ENCODE measurements at places on chromosomes 2 and 18.

GRCh38 chr18:27797484-27797883 lies 379.4 kb downstream of the CDH2 start:
- peak; percentile 41 for DNase-seq

DNA sequence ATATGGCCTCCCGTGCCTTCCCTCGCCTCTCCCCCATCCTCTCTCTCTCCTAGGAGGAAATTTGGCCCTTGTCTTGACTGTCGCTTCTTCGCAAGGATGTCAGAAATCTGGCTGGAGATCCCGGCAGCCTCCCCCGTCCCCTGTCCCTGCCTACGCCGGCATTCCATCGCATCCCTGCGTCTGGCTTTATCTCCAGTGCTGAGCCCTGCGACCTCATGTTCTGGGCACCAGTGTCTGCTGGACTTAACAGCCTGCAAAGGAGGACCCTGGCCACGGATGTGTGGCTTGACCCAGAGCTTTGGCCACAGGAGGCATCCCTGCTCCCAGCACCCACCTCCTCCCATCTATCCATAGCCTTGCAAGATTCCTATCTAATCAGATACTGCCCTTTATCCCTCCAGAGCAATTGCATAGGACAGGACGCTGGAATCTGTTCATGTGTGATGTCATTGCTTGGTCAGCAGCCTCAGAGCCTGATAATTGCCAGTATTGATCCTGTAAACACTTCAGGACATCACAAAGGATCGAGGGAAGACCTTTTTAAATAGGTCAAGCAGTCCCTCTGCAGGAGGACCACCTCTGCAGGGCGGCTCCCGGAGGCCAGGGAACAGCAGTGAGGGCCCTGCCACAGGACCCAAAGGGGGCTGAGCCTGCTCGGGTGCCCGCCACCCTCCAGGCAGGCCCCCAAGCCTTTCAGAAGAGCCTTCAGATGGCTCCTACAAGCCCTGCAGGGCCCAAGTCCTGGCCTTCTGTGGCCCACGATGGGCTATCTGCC lies 168.2 kb downstream of the TWIST2 start:
- DNase-seq, result no peak

DNA sequence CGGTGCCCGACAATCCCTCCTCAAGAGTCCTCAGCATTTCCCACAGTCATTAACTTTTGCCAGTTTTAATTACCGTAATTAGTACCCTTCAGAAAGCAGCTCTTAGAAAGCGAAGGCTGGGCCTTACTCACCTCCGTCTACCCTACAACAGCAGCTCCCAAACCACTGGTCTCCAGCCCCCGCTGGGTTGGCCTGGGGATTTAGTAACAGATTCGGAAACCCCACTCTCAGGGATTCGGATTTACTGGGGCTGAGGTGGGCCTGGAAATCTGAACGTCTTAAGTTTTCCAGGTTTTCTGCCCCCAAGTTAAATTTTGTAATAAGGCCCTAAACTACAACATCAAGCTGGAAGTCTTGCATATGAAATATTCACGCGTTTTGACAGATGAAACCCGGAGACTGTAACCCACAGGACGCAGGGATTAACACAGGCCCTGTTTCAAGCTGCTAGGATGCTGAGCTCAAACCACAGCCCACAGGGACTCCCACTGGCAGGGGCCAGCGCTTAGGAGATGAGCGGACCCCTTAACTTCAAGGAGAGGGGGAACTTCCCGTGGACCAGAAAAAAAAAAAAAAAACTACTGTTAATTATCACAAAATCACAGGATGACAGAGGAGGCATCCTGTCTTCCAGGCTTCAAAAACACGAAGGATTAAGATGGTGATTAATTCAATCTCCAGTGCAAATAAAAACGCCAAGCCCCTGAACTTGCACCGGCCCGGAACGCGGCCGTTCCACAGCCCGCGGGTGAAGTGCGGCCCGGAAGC lies 985 bp downstream of the ILKAP start:
- DNase-seq, result peak; percentile 26

- DNase-seq, result no peak
These were observed 83.0 kb downstream of the ADD2 start for GRCh38 chr2:70684846-70685622.

DNA sequence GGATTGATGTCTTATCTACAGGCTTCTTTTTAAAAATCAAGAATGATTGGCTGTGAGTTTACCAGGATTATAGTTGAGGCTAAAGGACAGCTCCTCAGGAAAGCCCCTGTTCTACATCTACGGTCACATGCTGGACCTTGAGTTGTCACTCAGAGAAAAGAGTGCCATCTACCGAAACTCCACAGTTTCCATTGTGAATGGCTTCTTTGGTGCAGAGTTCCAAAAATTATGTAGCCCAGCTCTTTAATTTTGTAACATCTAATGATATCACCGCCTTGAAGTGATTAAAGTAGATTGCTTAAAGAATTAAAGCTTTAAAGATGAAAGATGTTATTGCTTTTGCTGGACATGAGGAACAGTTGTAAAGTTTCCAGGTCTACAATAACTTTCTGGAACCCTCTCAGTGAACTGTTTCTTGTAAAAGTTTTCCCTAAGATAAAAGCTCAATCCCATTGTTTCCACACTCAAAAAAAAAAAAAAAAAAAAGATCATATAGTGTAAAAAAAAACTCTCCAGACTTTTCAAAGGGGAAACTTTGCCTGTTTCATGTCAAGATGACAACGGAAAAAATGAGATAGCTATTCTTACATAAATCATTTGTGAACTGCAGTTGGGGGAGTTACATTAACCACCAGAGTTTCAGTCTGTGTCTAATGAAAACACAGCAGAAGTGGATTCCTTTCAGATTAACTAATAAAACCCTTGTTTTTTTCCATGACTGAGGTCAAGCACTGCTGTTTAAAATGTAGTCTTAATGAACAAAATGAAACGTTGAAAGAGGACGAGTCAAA lies 4.3 kb downstream of the COL3A1 start:
- DNase-seq, result peak; percentile 44

DNA sequence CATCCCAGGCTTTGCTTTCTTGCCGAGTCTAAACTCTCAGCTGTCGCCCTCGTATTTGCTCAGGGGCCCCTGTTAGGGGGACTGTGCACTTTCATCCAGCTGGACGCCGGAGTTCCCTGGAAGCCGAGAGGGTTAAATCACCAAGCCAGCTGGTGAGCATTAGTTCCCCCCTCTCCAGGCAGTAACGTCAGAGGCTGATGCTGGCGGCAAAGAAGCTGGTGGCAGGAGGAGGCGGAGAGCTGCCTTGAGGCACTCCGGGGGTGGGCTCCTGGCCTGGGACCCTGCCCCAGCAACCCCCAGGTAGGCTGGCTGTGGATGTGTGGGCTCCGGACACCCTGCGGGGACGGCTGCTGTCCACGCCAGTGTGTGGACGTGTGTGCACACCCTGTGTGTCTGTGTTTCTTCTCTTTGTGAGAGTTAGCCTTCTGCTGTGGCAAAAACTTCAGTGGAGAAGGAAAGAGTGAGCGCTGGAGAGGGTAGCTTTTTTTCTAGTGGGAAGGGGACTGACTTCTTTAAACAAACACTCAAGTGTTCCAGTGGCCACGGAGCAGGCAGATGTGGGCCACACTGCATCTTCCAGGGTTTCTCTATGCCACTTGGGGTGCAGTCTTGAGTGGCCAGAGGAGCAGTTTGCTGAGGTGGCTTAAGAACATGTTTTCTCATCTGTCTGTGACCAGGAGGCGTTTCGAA lies 84.7 kb downstream of the GLI2 start:
- DNase-seq, result no peak

DNA sequence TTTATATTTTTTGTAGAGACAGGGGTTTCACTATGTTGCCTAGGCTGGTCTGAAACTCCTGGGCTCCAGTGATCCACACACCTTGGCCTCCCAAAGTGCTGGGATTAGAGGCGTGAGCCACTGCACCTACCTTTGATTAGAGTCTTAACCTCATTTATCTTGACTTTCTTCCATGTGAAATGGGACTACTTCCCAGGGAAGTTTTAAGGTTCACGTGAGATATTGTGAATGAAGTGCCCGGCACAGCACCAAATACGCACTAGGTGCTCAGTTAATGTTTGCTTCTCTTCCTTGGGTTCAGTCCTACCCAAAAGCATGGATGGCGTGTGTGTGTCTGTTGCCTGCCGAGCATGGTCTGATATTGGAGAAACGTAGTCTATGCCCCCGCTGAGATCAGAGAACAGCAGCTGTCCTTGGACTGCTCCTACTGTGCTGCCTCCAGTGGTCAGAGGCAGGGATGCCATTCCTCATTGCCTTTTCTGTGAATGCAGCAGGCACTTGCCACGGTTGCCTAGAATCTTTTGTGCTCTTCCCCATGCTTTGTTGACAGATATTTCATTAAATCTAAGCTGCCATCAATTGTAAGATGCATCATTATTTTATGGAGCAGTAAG lies 12.3 kb upstream of the TFCP2L1 start:
- DNase-seq, result peak; percentile 17

- no peak for DNase-seq
These were observed 5.8 kb upstream of the TNP1 start for GRCh38 chr2:216865658-216866057.

GRCh38 chr2:233892793-233893192 lies 24.4 kb upstream of the TRPM8 start:
- no peak for DNase-seq

DNA sequence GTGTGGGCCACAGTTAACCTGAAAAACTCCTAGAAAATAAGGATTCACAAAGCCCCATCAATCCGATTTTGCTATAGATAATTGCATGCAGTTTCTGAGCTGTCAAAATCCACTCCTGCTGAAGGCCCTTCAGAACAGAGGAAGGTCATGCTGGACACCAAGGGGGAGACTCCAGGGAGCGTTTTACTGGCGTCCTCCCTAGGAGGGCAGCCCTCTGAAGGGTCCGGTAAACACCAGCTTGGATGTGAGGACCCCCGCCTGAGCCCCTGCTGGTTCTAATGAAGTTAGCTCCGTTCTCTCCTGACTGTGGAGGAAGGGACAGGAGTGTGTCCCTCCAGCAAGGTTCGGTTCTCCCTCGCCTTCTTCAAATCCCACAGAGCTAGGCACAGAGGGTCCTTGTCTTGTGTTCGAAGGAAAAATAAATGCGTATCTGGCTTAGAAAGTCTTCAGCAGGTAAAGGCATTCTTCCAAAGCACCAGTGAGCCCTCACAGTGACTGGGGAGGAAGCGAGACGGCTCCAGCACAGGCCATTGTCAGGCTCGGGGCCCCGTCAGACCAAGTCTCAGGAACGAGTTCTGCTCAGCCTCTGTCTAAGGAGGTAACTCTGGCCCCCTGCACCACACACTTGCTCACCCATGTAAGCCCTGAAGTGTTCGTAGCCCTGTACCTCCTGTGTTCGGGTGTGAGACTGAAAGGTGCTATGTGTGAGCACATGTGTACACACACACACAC lies 41.6 kb downstream of the CABLES1 start:
- no peak for DNase-seq

GRCh38 chr2:217035967-217036366 lies 176.1 kb upstream of the TNP1 start:
- no peak for DNase-seq

- no peak for DNase-seq
These were observed 898.8 kb upstream of the DDX18 start for GRCh38 chr2:116915673-116916072.

- DNase-seq, result no peak
These were observed 25.4 kb downstream of the NCK2 start for GRCh38 chr2:105770149-105770548.

DNA sequence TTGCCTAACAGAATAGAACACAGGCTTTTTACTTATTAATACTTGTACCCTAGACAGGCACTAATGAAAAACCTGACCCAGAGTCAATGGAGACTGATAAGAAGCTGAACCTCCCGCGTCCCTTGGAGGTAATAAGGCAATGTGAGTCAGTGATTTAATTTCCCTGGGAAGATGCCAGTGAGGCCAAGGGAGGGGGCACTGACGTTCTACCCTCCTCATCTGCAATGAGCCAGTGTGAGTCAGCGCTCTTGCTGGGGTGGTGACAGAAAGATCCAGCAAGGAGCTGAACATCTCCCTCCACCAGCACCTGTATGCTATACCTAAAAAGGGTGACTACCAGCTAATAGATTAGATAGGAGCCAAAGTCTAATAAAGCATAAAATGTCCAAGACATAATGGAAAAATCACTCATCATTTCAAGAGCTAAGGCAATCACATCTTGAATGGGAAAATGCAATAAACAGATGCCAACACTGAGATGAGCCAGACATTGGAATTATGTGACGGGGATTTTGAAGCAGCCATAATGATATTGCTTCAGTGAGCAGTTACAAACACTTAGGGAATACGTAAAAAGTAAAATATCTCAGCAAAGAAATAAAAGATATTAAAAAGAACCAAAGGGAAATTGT lies 116.9 kb downstream of the TPGS2 start:
- DNase-seq, result no peak

- no peak for DNase-seq
These were observed 46.2 kb downstream of the COA5 start for GRCh38 chr2:98561902-98562695.

DNA sequence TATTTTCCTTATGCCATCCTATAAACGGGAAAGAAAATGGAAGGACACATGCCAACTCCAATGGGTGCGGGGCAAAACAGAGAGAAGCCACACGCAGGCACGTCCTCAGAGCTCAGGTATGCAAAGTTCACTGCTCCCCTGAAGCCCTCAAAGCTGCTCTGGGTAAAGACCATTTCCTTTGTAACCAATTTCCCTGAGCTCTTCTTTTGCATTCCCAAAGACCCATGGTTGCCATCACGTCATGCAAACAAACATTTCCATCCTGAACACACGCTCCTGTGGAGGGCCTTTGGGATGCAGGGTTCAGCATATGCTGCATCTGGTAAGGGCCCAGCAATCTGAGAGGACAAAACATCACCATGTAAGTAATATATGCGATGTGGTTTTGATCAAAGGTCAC lies 69.4 kb downstream of the EMILIN2 start:
- DNase-seq, result no peak

GRCh38 chr2:166127217-166128155 lies at the start of gene SCN1A:
SCN1A (minus strand) TSS chr2:166128020; CDS start chr2:166073621, 54,399 bp downstream.
- DNase-seq, result peak; percentile 38

DNA sequence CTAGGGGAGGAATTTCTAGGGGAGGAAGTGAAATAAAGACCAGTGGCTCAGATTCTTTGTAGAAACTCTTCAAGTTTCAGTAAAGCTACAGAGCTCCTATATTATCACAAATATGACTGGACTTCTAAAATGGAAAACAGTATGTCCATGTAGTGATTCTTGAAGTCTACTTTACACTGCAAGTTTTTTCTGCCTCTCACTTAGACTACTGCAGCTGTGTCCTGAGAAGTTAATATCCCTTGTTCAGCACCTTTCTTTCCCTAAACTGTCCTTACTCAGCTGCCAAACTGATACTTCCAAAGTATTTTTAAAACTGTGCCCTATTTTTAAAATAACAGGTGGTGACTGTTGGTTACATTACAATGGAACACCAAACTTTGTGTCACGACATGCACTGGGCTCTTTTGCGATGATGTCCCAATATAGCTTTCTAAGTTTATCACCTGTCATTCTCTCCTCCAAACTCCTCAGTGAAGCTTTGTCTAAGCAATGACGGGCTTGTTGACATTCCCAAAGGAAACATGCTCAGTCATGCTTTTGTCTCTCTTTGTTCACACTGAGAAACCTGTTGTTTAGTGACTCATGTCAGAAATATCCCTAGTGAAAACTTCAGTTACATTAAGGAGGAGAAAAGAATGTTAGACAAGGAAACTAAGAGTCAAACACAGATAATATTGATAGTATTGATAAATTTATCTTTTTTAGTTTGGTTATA lies 341.1 kb downstream of the ARL6IP6 start:
- DNase-seq, result no peak

GRCh38 chr2:174076975-174077374 lies 111.8 kb upstream of the SP3 start:
- DNase-seq, result no peak

GRCh38 chr18:10274301-10274700 lies 180.1 kb upstream of the APCDD1 start:
- DNase-seq, result no peak
